Lung (tissue), 17 donors: ENCODE measurements at places on chromosomes 13 and 19. TPM values are rescaled to one million over a fixed set of nuclear protein-coding genes. Genes with fewer than 3 reads are reported as not detected.

FBN3 gene
- total RNA-seq: 26.4 TPM

MAP2K2 gene
- total RNA-seq: 146 TPM

TTC9B gene
- not detected for total RNA-seq

TLE6 gene
- total RNA-seq: 6.3 TPM

KCNRG gene
- total RNA-seq: 13.6 TPM

SLC17A7 gene
- 0.51 TPM for total RNA-seq

SPACA4 gene
- total RNA-seq: not detected

MCF2L gene
- 33.3 TPM for total RNA-seq

- DNase-seq: no peak
- no peaks in the 10 kb centered on the region for H3K36me3 ChIP-seq
- H3K4me1 ChIP-seq: no peaks in the 10 kb centered on the region
- H3K27me3 ChIP-seq: no peaks in the 10 kb centered on the region
- H3K27ac ChIP-seq: no peak overlapping the region
Measured at GRCh38 chr13:51920267-51920666, 58.5 kb downstream of the CCDC70 start.

DNA sequence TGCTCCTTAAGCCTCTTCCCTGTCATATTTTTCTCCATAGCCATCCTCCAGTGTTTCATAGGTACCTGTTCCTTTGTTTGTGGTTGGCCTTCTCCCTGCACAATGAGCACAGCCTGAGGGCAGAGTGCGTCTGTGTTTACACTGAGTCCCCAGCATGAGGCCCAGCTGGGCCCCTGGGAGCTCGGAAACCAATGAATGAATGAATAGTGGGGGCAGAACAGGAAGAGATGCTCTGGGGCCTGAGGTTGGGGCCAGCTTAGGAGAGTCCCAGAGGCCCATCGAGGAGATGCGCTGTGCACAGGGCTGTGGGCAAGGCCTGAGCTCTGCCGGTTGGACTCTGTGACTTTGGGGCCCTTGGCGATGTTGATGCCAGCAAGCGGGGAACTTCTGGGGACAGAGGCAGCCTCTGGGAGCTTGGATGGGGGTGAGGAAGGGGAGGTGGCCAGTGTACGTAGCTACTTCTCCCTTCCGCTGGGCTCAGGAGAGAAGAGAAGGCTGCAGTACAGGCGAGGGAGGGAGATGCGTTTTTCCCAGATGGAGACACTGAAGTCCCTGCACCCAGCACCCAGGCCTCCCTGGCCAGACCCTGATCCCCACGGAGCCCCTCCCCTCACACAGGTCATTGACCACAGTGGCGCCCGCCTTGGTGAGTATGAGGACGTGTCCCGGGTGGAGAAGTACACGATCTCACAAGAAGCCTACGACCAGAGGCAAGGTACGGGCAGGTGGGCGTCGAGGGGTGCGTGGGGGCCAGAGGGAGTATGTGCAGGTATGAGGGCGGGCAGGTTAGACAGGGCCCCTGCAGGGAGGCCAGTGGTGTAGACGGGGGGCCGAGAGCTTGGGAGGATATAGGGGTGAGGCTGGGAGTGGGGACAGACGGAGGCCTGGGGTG, 5.1 kb downstream of the TBCB start:
- no peak overlapping the region for H3K27ac ChIP-seq
- no peak for DNase-seq
- no peak overlapping the region for H3K4me3 ChIP-seq
- peaks cover 12% of the 10 kb centered on the region for H3K36me3 ChIP-seq
- H3K4me1 ChIP-seq: peaks cover 7% of the 10 kb centered on the region

- H3K36me3 ChIP-seq: no peaks in the 10 kb centered on the region
- no peak overlapping the region for H3K4me3 ChIP-seq
- H3K27ac ChIP-seq: no peak overlapping the region
- DNase-seq: no peak
Measured at GRCh38 chr13:80668452-80668851, 327.5 kb upstream of the SPRY2 start.

DNA sequence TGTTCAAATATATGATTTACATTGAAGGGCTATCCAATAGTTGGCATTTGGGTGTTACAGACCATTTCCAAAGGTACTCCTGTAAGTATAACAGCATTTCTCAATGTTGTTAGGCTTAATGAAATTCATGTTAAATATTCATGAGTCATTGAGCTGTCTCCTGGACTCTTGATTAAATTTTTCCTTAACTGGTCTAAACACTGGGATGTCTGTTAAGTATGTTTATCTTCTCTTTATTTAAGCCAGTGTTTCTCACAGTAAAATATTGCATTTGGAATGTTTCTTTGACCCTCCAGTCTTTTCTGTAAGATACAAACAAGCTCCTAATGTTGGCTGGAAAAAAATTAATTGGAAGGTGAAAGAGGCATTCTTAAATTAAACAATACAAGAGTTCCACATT, 402.5 kb upstream of the HTR2A start:
- H3K36me3 ChIP-seq: no peaks in the 10 kb centered on the region
- no peaks in the 10 kb centered on the region for H3K4me1 ChIP-seq

GRCh38 chr19:16266586-16266942, 58.1 kb upstream of the KLF2 start:
- peaks cover 10% of the 10 kb centered on the region for H3K4me1 ChIP-seq
- H3K36me3 ChIP-seq: no peaks in the 10 kb centered on the region
- no peaks in the 10 kb centered on the region for H3K27me3 ChIP-seq

DNA sequence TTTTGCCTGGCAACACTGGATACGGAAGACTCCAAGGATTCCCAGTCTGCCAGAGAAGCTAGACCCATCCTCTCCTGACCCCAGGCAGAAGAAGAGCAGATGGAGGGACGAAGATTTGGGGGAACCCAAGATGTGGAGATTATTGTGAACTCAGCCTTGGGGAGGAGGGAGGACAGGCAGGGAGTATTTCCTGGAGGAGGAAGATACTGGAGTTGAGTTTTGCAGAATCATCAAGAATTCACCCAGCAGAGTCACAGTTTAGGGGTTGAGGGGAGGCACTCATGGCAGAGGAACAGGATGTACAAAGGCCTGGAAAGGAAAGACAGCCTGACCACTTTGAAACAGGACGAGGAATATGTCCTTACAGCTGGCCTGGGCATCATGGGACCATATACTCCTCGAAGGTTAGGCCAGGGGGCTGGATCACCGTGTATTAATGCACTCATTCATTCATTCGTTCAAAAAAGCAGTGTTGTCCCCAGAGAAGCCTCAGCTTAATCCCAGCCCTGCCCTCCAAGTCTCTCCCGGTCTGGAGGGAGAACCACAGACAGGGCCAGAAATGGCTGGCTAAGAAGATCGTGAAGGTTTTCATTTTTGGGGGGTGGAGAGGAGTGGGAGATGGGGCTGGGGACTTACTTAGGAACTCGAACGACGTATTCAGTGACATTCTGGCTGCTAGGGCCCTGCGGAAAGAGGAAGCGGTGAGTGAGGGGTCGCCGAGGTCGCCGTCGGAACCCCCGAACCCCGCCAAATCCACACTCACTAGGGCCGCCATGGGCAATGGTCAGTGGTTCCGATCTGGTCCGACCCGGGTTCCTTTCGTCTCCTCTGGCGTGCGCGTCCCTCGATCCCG, 517 bp downstream of the GTF2F1 start:
- peak overlapping the region; percentile 90 for H3K4me3 ChIP-seq
- peaks cover 13% of the 10 kb centered on the region for H3K4me1 ChIP-seq
- peaks cover 4% of the 10 kb centered on the region for H3K36me3 ChIP-seq

GRCh38 chr19:53659292-53659691, 27.5 kb downstream of the DPRX start:
- H3K27ac ChIP-seq: peak overlapping the region; percentile 41
- no peaks in the 10 kb centered on the region for H3K27me3 ChIP-seq
- no peak overlapping the region for H3K4me3 ChIP-seq
- no peaks in the 10 kb centered on the region for H3K4me1 ChIP-seq
- no peaks in the 10 kb centered on the region for H3K36me3 ChIP-seq
- DNase-seq: peak; percentile 61

DNA sequence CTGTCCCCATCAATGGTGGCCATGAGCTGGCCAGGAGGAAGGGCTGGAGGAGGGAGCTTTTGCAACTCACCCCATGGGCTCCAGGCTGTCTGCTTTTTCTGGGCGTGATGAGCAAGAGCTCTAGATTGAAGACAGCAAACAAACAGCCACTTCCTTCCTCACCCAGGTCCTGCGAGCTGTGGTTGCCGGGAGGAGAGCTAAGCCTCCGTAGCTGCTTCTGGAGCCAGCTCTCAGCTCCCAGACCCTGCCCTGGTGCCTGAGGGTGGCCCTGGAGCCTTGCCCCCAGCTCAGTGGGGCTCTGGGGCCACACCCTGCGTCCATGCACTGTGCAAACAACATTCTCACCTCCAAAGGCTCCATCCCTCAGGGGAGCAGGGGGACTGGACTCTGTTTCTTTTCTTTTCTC, 6.2 kb downstream of the MYO1F start:
- no peaks in the 10 kb centered on the region for H3K36me3 ChIP-seq
- peak overlapping the region; percentile 62 for H3K27ac ChIP-seq
- H3K4me3 ChIP-seq: no peak overlapping the region
- peaks cover 3% of the 10 kb centered on the region for H3K27me3 ChIP-seq
- H3K4me1 ChIP-seq: no peaks in the 10 kb centered on the region

DNA sequence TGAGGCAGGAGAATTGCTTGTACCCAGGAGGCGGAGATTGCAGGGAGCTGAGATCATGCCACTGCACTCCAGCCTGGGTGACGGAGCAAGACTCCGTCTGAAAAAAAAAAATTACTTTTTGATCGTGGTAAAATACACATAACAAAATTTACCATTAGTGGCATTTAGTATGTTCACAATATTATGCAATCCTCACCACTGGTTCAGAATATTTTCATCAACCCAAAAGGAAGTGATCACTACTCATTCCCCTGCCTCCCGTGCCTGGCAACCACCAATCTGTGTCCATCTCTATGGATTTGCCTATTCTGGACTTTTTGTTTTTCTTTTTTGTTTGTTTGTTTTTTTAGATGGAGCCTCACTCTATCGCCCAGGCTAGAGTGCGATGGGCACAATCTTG, 1.2 kb upstream of the PALM3 start:
- H3K27me3 ChIP-seq: no peaks in the 10 kb centered on the region
- H3K4me1 ChIP-seq: peaks cover 5% of the 10 kb centered on the region
- no peak overlapping the region for H3K4me3 ChIP-seq
- no peak overlapping the region for H3K27ac ChIP-seq
- DNase-seq: no peak

DNA sequence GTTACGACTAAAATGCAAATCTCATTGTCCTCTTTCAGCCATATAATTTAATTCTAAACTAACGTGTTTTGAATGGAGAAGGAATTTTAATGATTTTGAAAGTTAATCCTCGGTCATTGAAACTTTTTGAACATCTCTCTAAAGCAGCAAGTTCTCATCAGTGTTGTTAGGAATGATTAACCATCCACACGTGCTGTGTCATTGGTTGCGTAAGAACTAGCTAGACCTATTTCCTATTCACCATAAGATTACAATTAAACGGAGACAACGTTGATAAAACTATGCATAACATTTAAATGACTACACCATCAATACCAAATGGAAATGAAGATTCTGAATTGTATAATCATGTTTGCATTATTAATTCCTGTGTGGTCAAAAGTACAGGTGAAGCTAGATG, 155.6 kb upstream of the IRS2 start:
- H3K4me3 ChIP-seq: no peak overlapping the region
- DNase-seq: no peak
- H3K27ac ChIP-seq: no peak overlapping the region
- H3K4me1 ChIP-seq: no peaks in the 10 kb centered on the region
- no peaks in the 10 kb centered on the region for H3K36me3 ChIP-seq
- H3K27me3 ChIP-seq: no peaks in the 10 kb centered on the region

DNA sequence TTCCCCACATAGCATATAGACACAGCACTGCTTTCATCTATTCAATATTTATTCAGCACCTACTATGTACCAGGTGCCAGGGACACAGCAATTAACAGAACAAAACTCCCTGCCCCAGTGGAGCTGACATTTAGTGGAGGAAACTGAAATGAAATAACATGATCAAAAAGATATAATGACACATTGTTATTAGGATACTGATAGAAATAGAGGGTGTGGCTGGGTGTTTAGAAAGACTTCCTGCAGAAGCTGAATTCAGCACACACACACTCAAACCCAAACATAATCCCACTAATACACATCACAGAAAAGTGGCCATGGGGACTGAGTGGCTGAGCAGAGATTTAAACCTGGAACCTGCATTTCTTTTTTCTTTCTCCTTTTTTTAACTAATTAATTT, 3.8 kb upstream of the CDC37 start:
- H3K4me1 ChIP-seq: no peaks in the 10 kb centered on the region
- no peaks in the 10 kb centered on the region for H3K36me3 ChIP-seq
- no peak for DNase-seq

- H3K36me3 ChIP-seq: no peaks in the 10 kb centered on the region
- no peak overlapping the region for H3K4me3 ChIP-seq
- H3K4me1 ChIP-seq: no peaks in the 10 kb centered on the region
- peak; percentile 16 for DNase-seq
- H3K27me3 ChIP-seq: no peaks in the 10 kb centered on the region
Measured at GRCh38 chr13:43432958-43433357, 353.8 kb downstream of the ENOX1 start.

DNA sequence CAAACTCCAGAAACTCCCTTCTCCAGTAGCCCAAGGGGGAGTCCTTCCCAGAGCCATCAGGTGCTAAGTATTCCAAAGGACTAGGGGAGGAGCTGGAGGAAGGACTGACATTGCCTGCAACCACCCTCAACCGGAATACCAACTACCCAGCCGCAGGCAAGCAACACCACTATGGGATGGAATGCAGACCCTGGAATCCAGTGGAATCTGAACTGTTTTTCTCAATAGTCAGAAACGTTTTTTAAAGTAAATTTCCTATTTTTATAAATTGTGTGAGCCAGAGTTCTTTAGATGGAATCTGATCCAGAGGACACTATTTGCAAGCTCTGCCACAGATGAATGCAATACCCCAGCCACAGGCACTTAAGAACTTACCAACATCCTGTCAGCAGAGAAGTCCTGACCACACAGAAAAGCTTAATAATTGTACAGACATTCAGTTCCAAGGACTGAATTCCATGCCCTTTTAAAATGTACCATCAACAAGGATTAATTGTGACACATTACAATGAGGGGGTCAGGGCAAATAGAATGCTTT, 92.1 kb downstream of the USP12 start:
- no peak for DNase-seq
- H3K36me3 ChIP-seq: peaks cover 13% of the 10 kb centered on the region
- peaks cover 4% of the 10 kb centered on the region for H3K4me1 ChIP-seq
- no peak overlapping the region for H3K4me3 ChIP-seq
- no peaks in the 10 kb centered on the region for H3K27me3 ChIP-seq
- peak overlapping the region; percentile 64 for H3K27ac ChIP-seq

GRCh38 chr13:30169442-30169841, 137.9 kb downstream of the KATNAL1 start:
- no peaks in the 10 kb centered on the region for H3K36me3 ChIP-seq
- no peak overlapping the region for H3K27ac ChIP-seq
- no peaks in the 10 kb centered on the region for H3K4me1 ChIP-seq
- no peak overlapping the region for H3K4me3 ChIP-seq
- no peak for DNase-seq

DNA sequence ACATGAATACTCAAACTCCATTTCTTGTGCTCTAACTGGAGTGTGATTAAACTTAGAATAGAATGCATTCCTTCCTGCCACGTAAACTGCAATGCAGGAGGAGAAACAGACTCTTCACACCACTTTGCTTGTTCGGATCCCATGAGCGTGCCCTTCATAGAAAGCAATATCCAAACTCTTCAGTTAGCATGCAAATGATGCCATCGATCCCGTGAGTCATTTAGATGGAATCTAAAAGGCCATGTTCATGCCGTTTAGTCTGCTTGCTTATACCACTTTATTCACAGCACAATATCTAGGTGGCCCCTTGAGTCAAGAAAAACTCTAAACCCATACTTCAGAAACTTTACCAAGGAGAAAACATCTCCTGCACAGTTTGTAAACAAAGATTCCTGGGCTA, 225.8 kb downstream of the OXGR1 start:
- no peak for DNase-seq
- H3K4me3 ChIP-seq: no peak overlapping the region
- H3K4me1 ChIP-seq: no peaks in the 10 kb centered on the region
- no peaks in the 10 kb centered on the region for H3K36me3 ChIP-seq
- H3K27me3 ChIP-seq: no peaks in the 10 kb centered on the region
- no peak overlapping the region for H3K27ac ChIP-seq
